ENCODE measurements at places on chromosomes 4 and X.
A peak's percentile ranks its signal among the peaks of the same experiment; 100 is the strongest.

GRCh38 chr4:89572224-89572858 lies 264.6 kb downstream of the SNCA start:
- DNase-seq, result no peak

DNA sequence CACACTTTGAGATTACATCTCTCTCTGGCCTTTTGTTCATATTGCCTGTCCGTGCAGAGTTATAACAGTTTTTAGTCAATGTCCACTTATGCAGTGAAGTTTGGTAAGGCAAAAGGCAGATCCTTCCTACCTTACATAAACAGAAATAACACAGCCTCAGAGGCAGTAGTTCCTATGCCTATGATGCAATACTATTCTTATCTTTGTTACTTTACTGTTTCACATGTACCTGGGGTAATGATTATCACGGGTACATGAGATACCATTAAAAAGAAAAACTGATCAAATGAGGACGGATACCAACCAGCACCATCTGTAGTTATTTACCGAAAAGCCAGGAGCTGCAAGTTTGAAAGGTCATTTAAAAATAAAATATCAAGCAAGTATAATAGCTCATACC lies 166.8 kb downstream of the BTC start:
- no peak for DNase-seq

DNA sequence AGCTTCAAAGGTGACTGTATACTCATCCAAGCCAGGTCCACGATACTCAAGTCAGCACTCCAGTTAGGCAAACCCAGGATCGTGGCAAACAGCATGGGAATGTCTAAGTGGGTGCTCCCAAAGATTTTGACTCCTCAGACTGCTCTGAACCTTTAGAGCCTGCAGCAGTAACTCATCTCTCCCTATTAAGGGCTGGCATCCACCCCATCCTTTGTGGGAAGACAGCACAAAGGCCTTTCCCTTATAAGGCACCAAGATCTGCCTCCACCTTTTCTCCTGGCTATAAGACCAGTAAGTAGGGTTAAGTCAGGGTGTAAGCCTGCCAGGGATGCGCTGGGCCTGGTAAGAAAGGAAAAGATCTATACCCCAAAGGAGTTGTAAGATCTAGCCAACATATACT lies 23.6 kb upstream of the SLC25A43 start:
- DNase-seq, result no peak

DNA sequence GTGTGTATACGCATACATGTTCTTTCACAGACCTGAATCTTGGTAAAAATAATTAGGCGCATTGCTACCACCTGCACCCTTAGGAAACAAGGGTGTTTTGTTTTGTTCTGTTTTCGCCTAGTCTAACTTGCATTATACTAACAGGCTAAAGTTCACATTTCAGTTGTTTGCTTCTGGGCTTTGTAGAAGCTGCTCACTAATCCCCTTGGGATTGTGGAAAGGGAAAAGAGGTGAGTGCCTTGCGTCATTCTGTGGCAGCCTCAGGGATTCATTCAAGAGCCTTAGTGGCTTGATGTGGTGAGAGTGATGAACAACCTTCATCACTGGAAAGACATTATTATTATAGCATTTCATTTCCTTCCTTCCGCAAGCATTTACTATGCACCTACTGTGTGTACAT lies 331.1 kb downstream of the ADGRL3 start:
- peak; percentile 68 for DNase-seq

GRCh38 chr4:188839704-188840103 lies 700.5 kb downstream of the TRIML1 start:
- no peak for DNase-seq

- no peak for DNase-seq
Measured at GRCh38 chrX:4435905-4436304, 722.5 kb upstream of the PRKX start.

DNA sequence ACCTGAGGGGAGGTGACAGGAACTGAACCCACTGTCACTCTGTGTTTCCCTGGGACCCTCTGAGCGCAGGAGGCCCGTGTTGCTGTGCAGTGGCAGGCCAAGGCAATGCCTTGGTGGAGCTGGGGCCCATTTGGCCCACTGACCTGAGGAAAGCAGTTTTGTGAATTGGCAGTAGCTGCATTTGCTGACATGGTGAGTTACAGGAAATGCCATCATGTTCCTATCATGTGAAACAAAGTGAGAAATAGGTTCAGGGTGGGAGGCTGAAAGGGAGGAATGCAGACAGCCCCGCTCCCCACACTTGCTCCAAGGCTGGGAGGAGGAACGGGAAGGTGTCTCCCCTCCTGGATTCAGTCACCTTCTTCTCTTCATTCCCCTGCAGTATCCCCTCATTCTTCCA lies 146.1 kb downstream of the PTTG2 start:
- no peak for DNase-seq

DNA sequence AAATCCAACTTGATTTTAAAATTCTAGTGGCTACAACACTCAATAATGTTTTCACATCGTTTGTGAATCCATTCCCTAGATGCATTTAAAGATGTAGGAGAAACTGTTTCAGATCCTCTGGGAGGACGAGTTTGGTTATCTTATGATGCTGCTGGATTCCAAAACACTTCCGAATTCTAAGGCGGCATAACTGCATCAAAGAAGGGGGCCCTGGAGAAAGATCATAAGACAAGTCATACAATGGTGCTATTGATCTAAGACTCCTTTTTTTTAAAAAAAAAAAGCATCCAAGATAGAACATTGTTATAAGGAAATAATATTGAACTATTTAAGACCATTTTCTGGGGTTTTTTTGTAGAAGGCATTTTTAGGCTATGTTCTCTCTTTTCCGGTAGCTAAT lies 25.5 kb downstream of the ASB9 start:
- DNase-seq, result no peak

- DNase-seq, result peak; percentile 74
Measured at GRCh38 chr4:53601251-53601764, 10.0 kb upstream of the LNX1 start.

- no peak for DNase-seq
Measured at GRCh38 chr4:67638136-67638535, 62.8 kb downstream of the UBA6 start.

GRCh38 chrX:9211269-9211668 lies 177.3 kb upstream of the FAM9B start:
- no peak for DNase-seq

DNA sequence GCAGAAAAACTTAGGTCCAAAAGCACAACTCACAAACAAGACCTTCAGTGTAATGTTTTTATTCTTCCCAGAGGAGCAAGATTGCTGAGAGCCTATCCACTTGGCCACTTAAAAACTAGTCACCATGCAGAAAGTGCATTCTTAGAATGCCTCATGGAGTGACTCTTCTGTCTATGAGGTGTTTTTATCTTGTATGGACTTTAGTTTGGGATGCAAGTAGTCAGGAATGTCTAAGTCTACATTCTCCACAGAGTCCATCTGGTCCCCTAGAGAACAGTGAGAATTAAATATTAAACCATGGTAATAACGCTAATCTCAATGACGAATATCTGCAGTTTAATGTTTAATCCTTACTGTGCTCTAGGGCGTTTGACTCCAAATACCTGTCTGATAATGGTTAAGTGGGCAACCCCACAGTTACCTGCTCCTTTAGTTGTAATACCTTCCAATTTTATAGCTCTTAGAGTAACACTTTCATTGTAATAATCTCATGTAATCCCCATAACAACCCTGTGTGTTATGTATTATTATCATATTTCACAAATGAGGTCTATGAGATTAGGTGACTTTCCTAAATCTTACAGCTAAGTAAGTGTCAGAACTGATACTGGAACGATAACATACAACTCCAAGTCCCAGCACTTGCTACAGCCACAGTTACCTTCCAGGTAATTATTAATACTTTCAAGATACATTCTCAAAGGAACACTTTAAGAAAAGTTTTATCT lies 235.6 kb upstream of the JADE1 start:
- no peak for DNase-seq

DNA sequence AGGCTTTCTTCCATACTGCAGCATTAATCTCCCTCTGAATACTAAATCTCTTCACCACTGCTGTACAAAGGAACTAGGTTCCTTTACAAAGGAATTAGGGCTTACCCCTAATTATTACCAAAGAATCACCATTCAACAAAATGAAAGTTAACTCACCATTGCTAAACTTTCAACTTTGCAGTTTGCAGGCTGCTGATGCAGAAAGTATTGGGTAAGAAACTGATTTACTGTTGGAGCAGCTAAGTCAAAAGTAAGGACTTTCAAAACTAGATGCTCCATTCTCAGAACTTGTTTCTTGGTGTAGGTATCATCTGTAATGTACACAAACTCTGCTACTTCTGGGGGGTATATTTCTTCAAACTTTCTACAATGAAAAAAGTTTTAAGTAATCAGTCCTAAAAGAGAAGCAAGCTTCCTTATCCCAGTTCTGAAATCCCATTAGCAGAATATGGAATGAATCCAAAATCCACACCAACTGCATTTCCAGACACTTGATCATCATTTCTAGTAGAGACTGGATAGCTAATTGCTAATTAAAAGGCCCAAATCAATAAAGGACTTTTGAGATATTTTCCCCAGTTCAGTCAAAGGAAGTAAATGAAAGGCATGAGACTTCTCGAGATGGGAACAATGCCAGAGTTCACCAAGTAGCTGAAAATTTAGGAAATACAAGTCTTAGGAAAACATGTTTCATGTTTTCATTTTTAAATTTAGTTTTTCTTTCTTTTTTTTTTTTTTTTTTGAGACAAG lies 4.3 kb downstream of the CCNA2 start:
- DNase-seq, result no peak

- DNase-seq, result no peak
Measured at GRCh38 chrX:104013158-104013557, 350 bp downstream of the H2BW1 start.

GRCh38 chr4:17094159-17094875 lies 195.9 kb upstream of the LDB2 start:
- no peak for DNase-seq

- no peak for DNase-seq
Measured at GRCh38 chrX:2903366-2903765, 25.8 kb downstream of the ARSD start.

- DNase-seq, result no peak
Measured at GRCh38 chrX:97461763-97462162, 578.1 kb downstream of the RPA4 start.

GRCh38 chr4:38873290-38873944 lies 5.8 kb downstream of the FAM114A1 start:
- DNase-seq, result no peak

DNA sequence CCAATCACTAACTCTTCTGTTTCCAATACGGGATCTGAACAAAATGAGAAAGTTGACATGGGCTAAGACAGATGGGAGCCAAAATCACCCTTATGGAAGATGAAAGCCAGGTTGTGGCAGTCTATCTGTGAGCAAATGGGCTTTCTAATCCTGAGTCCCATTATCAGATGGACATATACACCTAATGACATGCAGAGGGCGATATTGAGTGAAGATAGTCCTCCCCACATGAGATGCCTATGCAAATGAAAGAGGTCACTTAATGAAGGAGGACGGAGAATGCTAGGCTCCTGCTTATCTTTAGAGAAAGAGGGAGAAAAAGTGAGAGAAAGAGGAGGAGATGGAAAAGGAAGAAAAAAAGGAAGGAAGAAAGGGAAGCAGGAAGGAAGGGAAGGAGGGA lies 547.5 kb downstream of the NLGN4X start:
- DNase-seq, result peak; percentile 29

DNA sequence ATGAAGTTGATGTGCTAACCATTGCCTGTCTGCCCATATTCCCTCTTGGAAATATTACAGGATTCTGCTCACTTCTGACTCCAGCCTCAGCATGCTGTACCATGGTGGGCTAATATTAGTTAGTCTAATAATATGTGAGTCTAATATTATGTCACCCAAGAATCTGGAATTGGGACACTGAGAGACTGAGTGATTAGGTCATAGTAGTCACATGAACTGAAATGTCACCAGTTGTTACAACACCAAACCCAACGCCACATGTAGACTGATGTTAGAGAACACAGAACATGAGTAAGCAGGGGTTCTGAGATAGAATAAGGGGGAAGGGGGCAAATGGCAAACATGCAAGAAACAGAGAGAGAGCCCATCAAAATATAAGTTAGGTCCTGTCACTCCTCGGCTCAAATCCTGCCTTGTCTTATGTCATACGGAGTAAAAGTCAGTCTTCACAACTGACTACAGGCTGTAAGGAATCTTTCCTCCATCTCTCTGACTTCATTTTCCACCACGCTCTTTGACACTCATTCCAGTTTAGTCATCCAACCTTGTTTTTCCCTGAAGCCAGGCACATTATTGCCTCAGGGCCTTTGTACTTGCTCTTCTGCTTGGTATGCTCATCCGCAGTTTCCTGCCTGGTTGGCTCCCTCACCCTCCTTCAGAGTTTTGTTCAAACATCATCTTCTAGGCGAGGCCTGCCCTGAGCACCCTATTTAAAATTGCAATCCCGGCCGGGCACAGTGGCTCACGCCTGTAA lies 9.6 kb upstream of the SLAIN2 start:
- no peak for DNase-seq

DNA sequence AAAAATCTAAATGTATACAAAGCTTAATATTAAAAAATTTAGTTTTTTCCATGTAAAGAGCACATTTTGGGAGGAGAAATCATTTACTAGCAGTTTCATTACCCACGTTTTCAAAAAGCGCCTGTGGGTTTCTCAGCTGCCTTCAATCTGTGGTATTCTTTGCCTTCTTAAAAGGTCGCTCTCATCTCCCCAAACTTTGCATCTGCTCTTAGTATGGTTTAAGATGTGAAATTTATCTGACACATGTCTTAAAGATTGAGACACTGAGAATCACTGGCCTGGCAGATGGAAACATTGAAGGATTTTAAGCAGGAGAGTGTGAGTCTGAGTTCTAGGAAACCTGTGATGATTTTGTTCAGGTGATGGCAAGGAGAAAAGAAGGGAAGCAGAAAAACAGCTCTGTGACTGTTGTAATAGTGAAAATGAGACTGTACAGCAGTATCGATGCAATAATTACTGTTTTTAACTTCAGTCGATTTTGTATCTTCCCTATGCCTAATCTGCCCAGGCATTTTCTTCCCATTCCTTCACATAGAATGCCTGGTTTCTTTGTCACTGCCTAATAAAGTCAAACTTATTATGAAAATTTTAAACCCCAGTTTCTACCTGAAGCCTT lies 75.9 kb downstream of the PAQR3 start:
- no peak for DNase-seq

- DNase-seq, result no peak
Measured at GRCh38 chr4:8320386-8320750, 50.8 kb downstream of the HTRA3 start.

DNA sequence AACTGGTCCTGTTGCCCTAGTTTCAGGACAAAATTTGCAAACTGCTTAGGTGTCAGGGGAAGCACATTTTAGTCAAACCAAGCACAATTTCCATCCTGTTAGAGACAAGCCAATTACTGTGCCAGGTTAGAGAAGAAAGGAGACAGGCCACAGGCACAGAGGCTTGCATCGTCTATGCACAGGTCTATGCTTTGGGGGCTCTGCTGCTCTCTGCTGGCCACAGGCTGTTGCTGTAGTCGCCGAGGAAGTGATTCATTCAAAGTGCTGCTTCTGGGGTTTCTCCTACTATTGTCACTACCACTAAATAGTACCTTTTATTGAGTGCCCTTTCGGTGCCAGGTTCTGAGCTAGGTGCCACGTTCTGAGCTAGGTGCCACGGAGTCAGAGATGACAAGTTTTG lies 45.5 kb downstream of the VGLL1 start:
- peak; percentile 13 for DNase-seq

Measured in NCI-H526 treated with DMSO at 0.1 percent for 48 hours (cell line).